Activated effector memory CD4-positive, alpha-beta T cell treated with anti-CD3 and anti-CD28 coated beads, Interleukin-2, amount 50 U/mL, for 16 hours (primary cell): ENCODE measurements at places on chromosomes 3 and 15.

GRCh38 chr15:83206526-83207008 is 1.1 kb downstream of the HDGFL3 start:
- no peak for DNase-seq

DNA sequence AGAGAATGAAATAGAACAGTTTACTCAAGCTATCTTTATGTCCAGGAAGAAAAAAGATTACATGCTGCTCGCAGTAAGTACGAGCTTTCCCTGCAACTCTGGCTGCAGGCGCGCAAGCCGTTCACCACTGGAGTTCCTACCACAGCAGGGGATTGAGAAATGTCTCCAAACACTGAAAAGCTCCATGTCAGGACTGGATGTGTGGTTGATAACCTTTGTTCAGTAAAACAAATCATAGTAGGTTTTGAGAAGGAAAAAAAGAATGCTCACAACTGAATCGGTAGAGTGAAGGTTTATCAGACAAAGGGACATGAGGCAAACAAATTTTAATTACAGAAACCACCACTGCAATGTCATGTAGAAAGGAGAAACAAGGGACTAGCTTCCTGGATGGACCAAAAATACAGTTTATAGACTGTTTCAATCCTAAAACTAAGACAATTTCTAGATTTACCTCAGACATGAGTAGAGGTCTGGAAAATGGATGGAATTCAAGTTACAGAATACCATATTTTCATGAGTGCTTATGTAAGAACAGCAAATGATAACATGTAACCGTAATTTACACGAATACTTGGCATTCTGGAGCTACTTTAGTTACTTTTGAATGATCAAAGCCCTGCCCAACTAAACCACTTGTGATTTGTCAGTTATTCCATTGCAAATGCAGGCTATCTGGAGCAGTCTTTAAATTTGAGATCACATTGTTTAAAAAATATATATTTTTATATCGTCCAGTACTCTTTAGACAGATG is 471.1 kb downstream of the SHQ1 start:
- DNase-seq = no peak

DNA sequence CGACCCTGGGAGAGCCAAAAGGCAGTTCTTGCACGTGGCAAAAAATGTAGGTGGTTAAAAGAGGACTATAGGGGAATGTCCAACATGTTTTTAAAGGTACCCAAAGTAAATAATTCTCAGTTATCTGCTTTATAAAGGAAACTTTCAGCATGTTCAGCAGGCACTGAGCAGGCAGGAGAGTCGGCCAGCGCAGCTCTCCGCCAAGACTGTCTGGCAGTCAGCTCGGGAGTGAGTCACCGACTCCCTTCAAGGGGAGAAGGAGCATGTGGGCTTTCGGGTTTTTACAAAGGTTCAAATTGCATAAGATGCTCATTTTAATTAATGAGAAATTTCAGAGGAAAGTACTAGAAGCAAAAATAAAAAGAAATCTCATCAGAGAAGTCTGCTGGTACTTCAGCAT is 7.0 kb downstream of the GABRA5 start:
- DNase-seq = no peak

DNA sequence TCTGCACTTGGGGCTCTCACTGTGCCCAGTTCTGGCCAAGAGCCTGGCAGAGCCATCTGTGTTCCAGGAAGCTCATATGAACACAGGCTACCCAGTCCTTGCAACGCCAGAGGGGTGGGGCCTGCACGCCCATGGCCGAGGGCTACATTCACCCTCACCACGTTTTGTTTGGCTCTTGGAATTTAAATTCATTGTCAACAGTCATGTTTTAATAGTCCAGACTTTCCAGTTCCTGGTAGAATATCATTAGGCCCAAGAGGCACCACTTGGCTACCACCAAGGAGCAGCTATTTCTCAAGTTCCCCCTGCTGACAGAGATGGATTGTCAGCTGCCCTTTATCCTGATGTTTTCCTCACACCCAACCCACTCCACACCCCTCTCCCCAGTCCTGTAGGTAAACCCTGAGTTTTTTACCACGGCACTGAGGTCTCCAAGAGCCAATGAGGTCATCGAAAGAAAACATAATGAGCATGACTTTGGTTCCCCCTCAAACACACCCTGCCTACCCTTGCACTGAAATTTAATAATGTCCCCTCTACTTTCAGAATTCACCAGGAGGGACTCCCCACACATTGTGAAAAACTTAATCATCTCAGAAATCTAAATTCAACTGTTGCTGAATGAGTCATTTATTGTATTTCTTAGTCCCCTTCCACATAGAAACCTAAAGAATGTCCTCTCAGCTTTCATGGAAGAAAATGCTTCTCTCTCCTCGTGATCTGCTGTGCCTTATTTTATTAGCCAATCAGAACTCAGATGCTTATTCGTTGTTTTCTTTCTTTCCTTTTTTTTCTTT is 125.1 kb downstream of the SHQ1 start:
- no peak for DNase-seq

DNA sequence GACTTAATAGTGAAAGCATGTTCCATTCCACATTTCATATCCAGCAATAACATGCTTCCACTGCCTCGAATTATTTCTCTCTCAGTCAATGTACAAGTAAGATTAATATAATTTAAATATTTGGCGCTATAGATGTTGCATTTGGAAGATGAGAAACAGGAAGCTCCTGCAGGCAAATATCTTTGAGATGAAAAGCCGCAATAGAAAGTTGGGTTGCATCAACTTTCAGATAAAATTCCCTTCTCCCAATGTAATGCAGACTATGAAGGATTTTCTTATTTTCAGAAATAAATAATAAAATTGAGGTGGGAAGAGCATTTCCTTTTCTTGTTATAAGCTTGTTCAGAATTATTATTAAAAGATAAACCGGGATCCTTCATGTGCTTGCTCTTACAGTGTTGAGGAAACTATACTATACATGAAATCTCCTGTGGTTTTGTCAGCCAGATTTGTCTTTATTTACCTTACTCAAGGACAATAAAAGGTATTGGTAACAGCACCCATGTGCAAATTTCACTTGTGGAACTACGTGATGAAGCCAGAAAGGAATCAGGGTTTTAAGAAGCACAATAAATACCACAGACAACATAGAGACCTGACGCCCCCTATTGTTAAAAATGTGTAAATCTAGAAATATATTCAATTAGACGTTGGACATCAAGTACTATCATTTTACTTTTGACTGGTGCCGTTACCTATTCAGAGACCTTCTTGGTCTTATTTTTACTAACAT is 307.0 kb downstream of the ARPP21 start:
- DNase-seq = no peak

- no peak for DNase-seq
Measured at GRCh38 chr3:95084738-95085137, 1021.9 kb downstream of the NSUN3 start.

DNA sequence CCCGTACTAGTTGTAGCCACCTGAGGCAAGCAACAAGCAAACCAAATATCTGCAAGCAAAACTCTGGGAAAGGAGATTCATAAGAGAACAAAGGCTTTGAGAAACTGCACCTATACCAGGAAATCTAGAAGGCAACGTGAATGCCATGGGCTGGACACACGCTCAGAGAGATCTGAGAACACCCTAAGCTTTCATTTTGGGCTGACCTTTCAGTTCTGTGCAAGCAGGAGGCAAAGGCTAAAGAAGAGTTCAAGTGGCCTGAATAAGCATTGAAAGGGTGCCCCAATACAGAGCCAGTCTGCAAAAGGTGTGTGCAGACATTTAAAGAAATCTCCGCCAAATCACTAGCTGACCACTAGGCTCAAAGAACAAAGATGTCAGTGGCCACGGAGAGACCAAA is 461.6 kb downstream of the PYDC2 start:
- no peak for DNase-seq

DNA sequence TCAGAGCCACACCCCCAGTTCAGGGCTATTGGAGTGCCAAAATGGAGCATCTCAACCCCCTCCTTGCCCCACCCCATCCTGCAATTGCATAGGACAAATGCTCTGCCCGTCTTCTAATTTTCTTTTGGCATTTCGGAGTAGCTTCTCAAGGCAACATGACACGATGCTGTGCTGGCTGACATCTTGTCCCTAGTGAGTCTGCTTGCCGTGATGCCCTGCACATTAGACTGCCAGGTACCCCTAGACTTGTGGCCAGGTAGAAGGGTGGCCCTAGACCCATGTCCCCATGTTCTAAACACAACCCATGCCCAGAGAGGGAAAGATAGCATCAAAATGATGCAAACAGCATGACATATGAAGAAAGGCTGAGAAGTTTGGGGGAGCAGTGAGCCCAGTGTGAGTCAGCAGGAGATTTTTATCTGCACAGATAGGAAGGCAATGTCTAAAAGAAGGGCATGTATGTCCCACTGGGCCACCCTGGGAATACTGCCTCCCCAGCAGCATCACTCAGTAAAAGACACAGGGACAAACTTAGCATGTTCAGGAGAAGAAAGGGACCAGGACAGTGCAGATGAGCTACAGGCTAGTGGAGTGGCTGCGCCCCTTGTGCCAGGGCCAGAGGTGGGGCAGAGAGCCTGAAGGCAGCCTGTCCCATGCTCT is 36.8 kb downstream of the CA12 start:
- DNase-seq = no peak

- DNase-seq = no peak
Measured at GRCh38 chr3:52124126-52124525, 30.1 kb downstream of the POC1A start.

DNA sequence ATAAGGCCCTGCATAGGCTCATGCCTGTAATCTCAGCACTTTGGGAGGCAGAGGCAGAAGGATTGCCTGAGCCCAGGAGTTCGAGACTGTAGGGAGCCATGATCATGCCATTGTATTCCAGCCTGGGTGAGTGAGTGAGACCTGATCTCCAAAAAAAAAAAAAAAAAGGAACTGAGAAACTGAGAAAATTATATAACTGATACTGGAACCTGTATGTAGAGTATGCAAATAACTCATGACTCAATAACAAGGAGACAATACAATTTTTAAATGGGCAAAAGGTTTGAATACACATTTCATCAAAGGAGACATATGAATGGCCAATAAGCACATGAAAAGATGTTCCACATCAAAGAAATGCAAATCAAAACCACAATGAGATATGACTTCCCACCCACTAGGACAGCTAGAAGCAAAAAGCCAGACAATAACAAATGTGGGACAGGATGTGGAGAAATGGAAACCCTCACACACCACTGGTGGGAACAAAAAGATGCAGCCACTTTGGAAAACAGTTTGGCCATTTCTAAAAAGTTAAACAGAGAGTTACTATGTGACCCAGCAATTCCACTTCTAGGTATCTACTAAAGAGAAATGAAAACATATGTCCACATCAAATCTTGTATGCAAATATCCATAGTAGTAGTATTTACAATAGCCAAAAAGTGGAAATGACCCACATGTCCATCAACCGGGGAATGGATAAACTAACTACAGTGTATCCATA is 70.7 kb downstream of the IQSEC1 start:
- no peak for DNase-seq

- DNase-seq = no peak
Measured at GRCh38 chr15:59447367-59447766, 9.4 kb downstream of the FAM81A start.

- no peak for DNase-seq
Measured at GRCh38 chr3:94331831-94332230, 269.0 kb downstream of the NSUN3 start.

DNA sequence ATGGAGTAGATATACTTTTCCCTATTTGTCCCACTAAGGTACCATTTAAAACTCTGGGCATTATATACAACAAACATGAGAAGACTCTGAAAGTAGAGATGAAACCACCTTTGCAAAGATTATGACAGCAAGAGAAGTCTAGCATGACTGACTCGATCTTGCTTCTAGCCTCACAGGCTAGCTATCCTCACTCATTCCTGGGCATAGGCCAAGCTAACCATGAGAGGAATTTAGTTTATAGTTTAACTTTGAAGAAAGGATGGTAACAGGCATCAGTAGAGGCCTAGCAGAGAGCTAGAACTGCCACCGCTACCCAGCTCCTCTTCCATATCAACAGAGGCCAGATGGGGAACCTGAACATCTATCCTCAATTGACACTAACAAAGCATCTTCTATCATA is 63.5 kb upstream of the FSIP1 start:
- DNase-seq = no peak

GRCh38 chr3:13069495-13069894 is 3.7 kb downstream of the IQSEC1 start:
- peak; percentile 75 for DNase-seq

GRCh38 chr15:33256874-33257273 is 53.9 kb upstream of the RYR3 start:
- DNase-seq = no peak

DNA sequence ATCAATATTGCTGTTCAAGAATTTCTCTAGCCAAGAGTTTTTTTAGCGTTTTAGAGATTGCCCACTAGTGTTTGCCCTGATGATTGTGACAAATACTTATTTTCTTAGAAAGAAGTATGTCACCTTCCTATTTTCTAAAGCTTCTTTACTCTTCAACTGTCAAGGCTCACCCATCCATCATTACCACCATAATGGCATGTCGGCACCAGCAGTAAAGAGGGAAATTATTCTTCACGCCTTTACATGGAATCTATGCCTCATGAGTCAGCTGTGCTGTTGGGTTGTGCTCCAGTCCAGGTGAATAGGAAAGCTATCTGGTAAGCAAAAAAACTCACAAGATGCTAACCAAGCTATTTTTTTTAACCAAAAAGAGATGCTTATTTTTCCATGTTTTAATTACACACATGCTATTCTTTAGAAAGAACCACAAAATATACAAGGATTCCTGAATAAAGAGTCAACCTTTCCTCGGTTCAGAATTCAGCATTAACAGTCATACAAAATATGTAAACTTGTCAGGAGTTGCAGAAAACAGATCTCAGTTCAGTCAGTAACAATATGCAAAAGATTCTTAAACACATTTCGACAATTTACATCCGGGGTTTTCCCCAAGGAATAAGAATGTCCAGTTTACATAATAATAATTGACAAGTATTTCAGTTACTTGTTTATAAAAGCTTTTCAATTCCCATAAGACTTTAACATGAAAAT is 128.0 kb downstream of the ATP8B4 start:
- no peak for DNase-seq

GRCh38 chr3:20185331-20185678 is 701 bp downstream of the SGO1 start:
- peak; percentile 65 for DNase-seq

GRCh38 chr15:77784361-77785292 is 151.9 kb upstream of the LINGO1 start:
- DNase-seq = no peak

GRCh38 chr3:6089780-6090179 is 771.1 kb upstream of the GRM7 start:
- DNase-seq = no peak

DNA sequence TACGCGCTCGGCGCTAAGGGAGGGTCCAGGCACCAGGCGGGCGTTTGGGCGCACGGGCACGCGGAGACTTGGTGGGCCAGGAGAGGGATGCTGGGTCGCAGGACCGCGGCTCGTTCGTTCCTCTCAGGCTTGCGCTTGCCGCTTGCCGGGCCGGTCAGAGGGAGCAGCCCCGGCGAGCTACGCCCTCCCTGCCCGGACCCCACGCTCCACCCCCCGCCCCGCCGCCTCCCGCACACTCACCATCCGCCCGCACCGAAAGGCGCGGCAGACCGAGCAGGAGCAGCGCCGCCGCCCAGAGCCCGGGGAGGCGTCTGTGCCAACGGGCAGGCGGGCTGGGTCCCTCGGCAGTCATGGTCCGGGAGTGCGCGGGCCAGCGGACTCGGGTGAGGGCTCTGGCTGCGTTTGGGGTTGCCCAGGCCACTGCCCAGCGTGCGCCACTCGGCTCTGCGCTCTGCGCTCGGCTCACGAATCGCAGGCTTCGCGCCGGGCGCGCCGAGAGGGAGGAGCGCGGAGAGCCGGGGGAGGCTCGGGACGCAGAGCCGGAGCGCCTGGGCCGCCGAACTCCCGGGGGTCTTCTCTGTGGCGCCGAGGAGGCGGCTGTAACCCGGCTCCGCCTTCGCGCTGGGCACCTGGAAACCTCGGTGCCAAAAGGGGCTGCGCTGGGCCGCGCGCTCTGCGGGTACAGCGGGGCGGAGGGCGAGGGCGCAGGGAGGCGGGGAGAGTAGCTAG is at the start of gene SUSD5:
Gene SUSD5, minus strand, starts transcription at position 365 of the 729 bp plus-strand sequence. Its CDS starts 13 bp downstream, at position 352.
- DNase-seq = no peak
